T-helper 22 cell (primary cell): ENCODE measurements at places on chromosomes 13 and 19.

DNA sequence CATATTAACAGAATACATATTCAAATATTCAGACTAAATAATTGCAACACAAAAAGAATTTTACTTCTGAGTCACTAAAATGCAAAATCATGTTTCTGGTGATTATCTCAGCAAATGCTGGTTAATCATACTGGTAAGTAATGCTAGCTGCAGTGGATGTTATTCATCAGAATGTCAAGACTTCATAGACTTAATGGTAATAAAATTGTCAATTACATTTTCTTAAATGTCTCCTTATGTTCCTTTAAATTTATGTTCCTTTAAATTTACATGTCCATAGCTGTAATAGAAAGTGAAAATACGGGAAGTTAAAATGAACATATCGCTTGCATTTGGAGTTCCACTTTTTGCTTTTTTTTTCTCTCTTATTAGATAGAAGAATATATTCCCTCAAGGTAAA lies 853.0 kb downstream of the SLITRK6 start:
- DNase-seq: no peak

DNA sequence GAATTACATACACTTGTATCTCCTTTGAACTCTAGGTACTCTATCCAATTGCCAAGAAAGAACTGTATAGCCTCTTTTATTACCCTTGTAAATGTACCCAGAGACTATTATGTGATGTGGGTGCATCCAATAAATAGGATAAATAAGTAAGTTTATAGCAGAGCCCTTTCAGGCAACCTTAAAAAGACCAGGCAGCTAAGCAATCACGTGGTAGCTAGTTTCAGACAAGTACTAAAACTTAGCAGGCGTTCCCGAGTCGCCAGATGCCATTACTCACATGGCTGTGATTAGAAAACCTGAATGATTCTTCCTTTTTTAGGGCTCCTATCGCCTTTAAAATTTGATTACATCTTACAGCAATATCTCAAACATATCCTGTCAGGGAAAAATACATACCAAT lies 1303.0 kb downstream of the EFNB2 start:
- DNase-seq: no peak

GRCh38 chr13:54078271-54078870 lies 1049.8 kb downstream of the OLFM4 start:
- no peak for DNase-seq

- DNase-seq: no peak
These were observed 58.8 kb downstream of the POLR1D start for GRCh38 chr13:27680465-27680864.

DNA sequence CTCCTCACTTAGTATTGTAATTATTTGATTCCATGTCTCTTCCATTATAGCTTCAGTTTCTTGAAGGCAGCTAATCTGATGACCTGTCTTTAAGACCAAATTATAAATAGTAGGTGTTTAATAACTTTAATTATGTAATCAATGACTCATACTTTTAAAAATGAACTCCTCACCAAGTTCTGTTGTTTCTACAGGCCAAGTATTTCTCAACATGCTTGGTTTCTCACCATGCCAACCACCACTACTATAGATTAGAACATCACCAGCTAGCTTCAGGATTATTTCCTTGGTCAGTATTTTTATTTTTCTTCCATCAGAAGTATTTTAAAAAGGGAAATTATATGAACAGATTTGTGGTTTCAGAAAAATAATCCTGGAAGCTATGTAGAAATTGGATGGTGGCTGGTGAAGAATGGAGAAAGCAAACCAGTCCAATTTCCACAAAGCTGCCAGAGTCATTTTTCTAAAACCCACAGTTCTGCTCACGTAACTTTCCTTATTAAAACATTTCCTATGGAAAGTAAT lies 237.7 kb upstream of the DACH1 start:
- DNase-seq: no peak

DNA sequence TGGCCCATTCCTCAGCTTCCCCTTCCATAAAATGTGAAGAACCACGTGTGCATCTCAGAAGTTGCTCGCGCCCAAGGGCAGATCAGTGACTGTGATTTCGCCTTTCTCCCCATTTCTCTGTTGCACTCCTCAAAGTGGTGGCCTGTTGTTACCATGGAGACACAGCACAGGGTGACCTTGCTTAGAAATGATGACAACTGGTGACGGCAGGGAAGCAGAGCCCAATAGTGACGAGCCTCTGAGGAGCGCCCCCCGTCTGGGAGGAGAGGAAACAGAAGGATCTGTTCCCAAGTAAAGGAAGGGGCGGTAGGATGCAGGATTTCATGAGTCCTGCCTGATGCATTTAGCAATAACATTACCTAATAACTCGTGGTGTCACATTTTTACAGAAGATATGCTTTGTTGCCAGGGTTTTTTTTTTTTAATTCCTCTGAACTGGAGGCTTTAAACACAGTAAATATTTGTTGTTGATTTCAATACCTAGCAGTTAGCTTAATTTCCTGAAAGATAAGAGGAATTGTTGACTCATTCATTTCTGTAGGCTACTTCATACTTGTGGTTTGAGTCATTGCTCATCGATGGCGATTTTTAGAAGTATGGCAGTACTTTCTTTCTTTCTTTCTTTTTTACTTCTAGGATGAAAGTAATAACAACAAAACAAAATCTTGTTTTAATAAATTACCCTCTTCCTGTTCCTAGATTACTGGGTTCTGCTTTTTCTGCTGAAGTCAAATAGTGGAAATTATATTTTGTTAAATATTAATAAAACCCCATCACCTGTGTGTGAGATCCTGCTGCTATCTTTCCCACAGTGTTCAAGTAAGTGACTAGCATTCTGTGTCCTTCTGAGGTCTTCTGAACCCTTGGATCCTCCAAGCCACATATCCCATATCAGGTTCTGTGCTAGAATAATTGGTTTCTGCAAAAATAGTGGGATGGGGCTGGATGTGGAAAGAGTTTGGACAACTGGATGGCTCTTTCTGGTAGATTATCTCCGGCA lies 36.0 kb downstream of the MBNL2 start:
- DNase-seq: peak; percentile 48

DNA sequence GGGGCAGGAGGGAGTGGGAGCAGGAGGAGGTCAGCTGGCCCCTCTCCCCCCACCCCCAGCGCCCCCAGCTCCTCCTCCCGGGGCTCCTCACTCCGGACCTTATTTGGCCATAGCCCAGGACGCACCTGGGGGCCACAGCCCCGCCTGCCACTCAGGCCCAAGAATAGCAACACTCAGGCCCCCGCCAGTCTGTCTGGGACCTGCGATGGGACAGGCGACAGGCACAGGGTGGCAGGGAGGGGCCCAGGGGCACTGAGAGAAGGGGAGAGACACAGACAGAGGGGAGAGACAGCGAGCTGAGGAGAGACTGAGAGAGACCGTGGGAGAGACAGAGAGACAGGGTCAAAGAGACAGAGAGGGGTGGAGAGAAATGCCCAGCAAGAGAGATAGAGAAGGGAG lies 10.2 kb downstream of the JOSD2 start:
- no peak for DNase-seq

- peak; percentile 26 for DNase-seq
These were observed 1.8 kb downstream of the FXYD7 start for GRCh38 chr19:35144600-35145436.

DNA sequence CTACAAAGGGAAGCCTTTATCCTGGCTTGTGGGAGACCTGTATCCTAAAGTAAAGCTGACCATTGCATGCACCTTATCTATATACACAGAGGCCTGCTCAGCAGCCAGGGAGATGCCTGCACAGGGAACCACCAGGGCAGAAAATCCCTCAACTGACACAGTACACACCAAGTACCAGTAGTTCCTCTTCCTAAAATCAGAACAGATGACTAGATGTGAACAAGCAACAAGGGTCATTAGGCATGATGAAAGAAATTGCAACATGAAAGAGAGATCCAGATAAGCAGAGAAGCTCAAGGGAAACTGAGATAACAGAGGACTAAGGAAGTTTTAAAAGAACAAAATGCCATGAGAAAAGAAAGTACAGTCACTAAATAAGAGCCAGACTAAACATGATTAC lies 39.7 kb upstream of the SLC7A9 start:
- no peak for DNase-seq

DNA sequence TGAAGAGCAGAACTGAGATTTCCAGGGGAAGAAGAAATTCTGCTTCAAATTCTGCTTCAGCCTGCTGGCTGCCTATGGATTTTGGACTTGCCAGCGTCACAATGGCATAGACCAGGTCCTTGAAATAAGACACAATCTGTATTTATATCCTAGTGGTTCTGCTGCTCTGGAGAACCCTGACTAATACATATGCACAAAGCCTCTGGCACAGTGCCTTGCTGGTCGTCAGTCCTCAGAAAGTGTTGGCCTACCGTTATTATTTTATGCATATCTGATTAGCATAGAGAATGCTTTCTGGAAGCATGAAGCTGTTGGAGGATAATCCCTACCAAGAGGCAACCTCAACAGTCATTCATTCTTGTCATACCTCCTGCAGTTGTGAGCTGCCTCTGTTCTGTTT lies 213.7 kb downstream of the B3GLCT start:
- DNase-seq: no peak

GRCh38 chr19:45069056-45069455 lies 7.2 kb downstream of the ZNF296 start:
- no peak for DNase-seq

GRCh38 chr19:54480051-54480450 lies 7.0 kb upstream of the CDC42EP5 start:
- no peak for DNase-seq

GRCh38 chr13:24709186-24709913 lies 29.1 kb downstream of the ATP12A start:
- DNase-seq: peak; percentile 62

GRCh38 chr13:70432276-70432805 lies 324.1 kb upstream of the KLHL1 start:
- DNase-seq: no peak

GRCh38 chr19:7676854-7677253 lies at the start of gene MCEMP1:
Gene MCEMP1 (plus strand): TSS chr19:7677090. CDS start chr19:7677121, 31 bp downstream.
- no peak for DNase-seq

DNA sequence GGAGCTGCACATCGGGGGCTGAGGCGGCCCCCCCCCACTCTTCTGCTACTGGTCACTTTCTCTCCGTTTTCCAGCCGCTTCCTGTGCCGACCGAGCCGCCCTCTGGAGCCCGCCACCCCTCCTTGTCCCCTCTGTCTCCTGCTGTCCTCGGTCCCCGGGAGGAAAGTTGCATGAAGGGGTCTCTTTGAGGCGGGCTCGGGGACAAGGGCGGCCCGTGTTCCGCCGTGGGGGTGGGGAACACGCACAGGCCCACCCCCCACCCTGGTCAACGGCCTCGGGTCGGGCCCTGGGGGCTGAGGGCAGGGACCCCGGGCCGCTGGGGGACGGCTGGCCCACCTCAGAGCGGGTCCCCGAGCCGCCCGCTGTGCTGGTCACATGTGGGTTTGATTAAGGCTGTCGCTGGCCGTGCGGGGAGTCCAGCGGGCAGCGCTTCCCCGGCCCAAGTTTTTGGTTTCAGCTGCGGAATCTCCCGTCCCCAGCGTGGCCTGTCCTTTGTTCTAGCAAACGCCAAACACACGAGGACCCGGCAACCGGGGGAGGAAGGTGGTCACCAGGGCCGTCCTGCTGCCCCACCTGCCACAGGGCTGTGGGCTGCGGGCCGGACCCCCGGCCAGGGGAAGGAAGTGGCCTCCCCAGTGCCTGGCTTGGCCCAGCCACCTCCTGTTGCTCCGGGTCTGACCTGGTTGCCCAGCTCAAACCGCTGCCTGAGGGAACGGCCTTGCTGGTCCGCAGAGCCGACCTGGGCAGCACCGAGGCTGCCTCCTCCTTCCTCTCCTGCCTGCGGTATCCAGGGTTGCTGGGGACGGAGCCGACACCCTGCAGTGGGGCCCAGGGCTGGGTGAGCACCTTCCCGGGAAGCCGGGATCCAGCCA lies 1.9 kb downstream of the EFNA2 start:
- no peak for DNase-seq

DNA sequence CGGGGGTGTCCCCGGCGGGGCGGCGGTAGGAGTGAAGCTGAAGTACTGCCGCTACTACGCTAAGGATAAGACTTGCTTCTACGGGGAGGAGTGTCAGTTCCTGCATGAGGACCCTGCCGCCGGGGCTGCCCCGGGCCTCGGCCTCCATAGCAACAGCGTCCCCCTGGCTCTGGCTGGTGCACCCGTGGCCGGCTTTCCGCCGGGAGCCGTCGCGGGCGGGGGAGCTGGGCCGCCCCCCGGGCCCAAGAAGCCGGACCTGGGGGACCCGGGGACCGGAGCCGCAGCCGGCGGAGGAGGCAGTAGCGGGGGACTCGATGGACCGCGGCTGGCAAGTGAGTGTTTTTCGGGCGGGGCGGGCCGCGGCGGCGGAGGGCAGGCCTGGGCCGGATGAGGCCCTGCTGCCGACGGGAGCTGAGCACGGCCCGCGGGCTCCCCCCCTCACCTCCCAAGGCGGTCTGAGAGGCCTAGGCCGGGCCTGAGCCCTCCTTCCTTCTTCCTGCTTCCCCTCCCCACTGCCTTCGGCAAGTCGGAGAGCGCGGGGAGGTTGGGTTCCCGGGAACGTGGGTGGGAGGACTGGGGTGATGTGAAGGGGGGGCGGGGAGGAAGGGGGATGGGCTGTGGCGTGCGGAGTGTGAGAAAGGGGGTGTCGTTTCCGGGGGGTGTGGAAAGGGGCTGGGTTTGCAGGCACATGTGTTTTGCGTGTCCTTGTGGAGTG lies 568 bp downstream of the PAN3 start:
- DNase-seq: peak; percentile 83

- no peak for DNase-seq
These were observed at the start of gene PRODH2 for GRCh38 chr19:35812220-35813042. Gene PRODH2 (minus strand): TSS chr19:35812845. CDS start chr19:35812805, 40 bp downstream.
